ENCODE measurements at places on chromosomes 3 and 15.

GRCh38 chr3:45098310-45098709 lies 47.9 kb downstream of the CDCP1 start:
- no peak for DNase-seq

GRCh38 chr3:22734207-22734606 lies 468.9 kb upstream of the UBE2E2 start:
- DNase-seq: no peak

- peak; percentile 52 for DNase-seq
These were observed 62.7 kb upstream of the TFRC start for GRCh38 chr3:196144383-196145105.

DNA sequence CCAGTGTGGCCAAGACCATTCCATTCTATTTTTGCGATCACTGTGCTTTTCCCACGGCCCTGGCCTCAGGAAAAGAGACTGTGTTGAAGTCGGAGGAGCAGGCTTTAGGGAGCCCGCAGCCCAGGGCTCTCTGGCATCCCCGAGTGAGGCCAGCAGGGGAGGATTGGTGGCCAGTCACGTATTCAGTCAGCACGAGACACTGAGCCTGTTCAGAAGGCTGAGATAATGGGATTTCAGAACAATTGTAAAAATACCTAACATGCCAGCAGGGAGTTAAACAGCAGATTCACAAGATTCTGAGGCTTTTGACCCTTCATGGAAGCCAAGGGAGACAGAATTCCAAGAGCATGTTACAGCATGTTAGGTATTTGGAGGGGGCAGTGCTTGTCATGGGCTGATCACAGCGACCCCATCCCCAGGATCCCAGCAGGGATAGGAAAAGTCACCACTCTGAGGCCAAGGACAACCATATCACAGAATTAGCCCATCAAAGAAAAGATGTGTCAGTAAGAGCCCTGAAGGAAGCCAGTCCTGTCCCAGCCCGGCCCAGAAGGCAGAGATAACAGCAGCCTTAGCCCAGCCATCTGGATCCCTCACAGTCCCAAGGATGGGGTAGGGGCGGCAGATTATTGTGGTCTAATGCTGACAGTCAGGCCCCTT lies 40.6 kb downstream of the AMOTL2 start:
- peak; percentile 81 for DNase-seq

DNA sequence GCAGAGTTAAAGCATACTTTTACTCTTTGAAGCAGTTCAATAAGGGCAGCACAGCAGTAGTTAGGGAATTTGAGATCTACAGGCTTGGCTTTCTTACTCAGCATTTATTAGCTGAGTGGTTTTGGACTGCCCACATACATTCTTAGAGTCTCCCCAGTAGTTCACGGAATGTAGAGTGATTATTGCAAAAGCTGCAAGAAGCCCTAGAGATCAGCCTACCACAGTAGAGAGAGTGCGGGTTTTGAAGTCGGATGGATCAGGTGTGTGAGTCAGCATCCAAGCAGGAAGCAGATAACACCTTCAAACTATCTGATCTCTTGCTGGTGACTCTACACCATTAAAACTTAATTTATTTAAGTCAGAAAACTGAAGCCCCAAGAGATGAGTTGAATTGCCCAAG lies 171.9 kb downstream of the SYNPR start:
- DNase-seq: no peak

GRCh38 chr15:67524235-67524634 lies 3.3 kb downstream of the C15orf61 start:
- no peak for DNase-seq

- no peak for DNase-seq
These were observed 109.5 kb downstream of the SYNPR start for GRCh38 chr3:63387568-63387967.

DNA sequence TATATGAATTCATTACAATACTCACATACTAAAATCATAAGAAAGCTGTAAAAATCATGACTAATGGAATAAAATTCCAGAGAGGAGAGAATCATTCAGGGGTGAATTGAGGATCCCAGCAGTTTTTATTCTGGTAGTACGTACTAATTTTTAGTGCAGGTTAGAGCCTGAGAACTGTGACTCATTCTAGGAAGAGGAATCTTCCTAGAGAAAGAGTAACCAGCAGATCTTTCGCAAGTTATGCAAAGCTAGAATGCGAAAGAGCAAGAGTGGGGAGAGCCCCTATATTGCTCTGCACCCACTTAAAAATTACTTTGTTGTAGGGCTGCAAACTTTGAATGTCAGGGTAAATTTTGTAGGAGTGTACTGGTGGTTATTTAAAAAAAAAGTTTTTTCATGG lies 303.6 kb upstream of the ARPP21 start:
- no peak for DNase-seq

GRCh38 chr3:170801597-170801996 lies 68.4 kb downstream of the RPL22L1 start:
- no peak for DNase-seq

GRCh38 chr3:133871368-133872090 lies 24.2 kb downstream of the RAB6B start:
- DNase-seq: no peak

- DNase-seq: no peak
These were observed 33.6 kb downstream of the DMXL2 start for GRCh38 chr15:51588966-51589365.

GRCh38 chr3:161372321-161373260 lies 1.3 kb upstream of the SPTSSB start:
- peak; percentile 17 for DNase-seq

DNA sequence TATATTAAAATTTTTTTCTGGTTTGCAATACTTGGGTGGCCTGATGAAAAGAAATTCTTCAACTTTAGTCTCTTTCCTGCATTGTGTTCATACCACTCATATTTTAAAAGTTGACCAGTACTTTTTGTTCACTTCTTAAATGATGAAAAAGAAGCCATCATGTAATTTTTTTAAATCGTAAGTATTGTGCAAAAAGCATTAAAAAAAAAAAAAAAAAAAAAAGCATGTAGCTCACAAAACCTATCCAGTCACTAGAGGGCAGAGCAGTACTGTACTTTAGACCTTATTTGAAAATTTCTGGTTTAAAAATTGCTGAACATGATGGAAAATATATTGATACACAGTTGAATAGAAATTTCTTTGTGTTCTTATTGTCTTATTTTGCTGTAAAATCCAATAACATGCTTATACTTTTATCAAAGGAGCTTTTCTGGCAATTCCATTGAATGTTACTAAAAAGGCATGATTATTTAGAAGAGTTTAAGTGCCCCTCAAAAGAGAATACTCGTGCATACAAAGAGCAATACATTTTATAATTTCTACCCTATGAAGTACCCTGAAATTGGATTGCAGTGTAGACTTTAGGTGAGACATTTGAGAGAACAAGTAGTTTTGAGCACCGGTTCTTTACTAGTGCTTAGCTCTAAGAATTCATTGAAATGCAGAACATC lies 137.7 kb downstream of the BBX start:
- DNase-seq: peak; percentile 24

DNA sequence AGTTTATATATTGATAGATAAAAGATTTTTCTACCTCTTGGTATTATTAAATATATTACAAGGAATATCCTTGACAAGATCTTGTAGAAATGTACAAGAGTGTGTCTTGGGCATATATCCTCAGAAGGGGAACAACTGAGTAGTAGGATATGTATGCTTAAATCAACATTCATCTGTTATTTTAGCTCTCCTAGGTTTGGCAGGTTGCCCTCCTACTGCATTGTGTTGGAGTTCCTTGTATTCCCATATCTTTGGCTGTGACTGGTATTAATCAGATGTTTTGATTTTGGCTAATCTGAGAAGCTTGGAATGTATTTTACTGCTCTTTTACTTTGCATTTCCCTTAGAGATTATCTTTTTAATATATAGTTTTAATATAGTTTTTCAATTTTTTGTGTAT lies 4.6 kb downstream of the MYRIP start:
- DNase-seq: no peak

DNA sequence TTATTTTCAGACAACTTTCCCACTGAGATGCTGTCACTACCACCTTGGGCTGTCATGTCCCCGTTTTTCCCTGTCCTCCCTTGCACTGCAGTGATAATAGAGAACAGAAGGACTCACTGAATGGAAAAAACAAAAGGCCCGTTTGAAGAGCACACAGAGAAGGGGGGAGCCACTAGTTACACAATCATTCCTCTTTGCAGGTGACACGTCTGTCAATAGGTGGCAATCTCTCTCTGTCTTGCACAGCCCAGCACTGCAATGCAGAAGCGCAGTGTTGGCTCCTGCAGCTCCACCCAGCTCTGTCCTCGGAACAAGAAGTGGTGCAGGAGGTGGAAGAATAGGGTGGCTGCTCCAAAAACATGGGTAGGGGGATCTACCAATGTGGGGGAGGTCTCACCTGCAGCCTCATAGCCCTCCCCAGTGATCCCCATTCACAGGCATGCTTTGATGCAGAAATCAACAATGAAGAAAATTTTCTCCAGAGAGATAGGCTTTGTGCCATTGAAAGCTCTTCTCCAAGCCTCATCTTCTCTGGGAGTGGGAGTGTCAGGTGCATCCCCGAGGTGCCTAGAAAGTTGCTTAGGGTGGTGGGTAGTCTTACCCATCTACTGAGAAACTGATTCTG lies 31.8 kb downstream of the FSTL1 start:
- DNase-seq: no peak

DNA sequence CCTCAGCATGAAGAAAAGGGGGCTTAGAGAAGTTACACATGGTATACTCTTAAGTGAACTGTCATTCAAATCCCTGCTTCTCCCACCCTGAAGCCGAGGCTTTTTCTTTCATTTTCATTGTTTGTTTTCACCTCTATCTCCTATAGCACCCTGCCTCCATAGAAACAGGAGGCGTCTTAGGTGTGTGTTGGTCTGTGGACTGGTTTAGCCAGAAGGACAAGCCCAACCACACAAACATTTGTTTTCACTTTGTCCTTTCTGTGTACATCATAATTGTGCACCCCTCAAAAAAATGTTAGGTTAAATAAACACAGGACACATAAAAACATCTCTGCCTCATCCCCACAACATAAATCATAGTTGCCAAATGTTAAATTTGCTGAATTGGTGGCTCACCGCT lies 73.3 kb upstream of the UBE2E2 start:
- DNase-seq: peak; percentile 27

- no peak for DNase-seq
These were observed 12.5 kb upstream of the CAMKV start for GRCh38 chr3:49882166-49882565.

DNA sequence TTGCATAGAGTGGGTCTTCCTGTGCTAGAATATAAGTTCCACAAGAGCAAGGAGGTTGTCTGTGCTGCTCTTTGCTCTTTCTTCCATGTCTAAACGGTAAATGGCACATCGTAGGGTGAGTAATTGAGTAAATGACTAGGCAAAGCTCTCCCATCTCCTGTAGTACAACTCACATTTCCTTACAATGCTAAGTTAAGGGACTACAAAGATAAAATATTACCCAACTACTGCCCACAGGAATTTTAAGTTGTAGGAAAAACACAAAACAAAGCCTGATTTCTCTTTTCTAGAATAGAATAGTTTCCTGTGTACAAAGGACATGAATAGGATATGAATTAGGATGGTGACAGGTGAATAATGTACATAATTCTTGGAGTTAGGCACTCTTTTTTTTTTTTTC lies 19.9 kb upstream of the LRIG1 start:
- DNase-seq: no peak

- DNase-seq: no peak
These were observed 67.7 kb downstream of the FOXP1 start for GRCh38 chr3:71515636-71516365.

DNA sequence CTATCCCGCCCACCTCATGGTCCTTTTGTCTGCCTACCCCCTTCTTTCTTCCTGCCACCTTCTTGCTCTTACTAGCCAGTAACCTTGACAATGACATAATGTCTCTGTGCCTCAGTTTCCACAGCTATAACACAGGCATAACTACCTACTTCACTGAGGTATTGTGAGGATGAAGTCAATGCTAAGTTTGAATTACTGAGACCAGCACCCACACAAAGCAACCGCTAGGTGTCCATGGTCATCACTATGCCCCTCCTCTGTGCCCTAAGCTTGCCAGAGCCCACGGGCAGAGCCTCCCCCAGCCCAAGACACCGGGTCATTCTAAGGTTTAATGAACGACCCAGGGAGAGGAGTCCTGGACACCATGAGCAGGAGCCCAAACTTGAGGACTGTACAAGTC lies 101.6 kb downstream of the OXNAD1 start:
- DNase-seq: no peak

GRCh38 chr3:194808640-194809097 lies 123.0 kb downstream of the FAM43A start:
- DNase-seq: peak; percentile 55

GRCh38 chr3:42707620-42708355 lies 5.2 kb upstream of the HHATL start:
- no peak for DNase-seq

DNA sequence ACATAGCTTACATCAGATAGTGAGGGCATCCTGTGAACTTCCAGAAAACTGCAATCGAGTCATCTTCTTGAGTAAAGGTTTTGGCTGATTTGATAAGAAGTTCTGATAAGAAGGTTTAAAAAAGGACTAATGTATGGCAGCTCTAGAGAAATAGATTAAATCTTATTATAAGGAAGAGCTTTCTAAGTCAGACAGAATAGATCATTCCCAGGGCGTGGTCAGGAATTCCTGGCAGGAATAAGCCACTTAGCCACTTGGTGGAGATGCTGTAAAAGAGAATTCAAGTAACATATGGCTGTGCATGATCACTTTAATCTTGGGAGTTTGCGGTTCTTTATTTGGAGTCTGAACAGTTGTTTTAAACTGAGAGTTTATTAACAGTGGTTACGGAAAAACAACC lies 17.4 kb downstream of the PGBD4 start:
- no peak for DNase-seq

- DNase-seq: no peak
These were observed 12.9 kb downstream of the REC114 start for GRCh38 chr15:73455876-73456275.

DNA sequence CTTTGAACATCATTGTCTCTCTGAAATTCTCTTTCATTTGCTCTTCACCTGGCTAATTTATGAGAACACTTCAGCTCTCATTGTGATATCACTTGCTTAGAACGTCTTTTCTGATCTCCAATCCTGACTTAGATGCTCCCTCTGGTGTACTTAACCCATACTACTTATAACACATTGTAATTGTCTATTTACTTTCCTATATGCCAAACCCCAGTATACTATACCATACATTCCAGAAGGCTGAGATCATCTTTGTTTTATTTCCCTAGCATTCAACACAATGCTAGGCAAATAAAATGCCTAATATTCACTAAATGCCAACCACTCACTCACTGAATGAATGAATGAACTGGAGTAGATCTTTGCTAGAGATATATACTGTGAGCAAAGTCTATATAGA lies 27.0 kb upstream of the PEX5L start:
- no peak for DNase-seq

DNA sequence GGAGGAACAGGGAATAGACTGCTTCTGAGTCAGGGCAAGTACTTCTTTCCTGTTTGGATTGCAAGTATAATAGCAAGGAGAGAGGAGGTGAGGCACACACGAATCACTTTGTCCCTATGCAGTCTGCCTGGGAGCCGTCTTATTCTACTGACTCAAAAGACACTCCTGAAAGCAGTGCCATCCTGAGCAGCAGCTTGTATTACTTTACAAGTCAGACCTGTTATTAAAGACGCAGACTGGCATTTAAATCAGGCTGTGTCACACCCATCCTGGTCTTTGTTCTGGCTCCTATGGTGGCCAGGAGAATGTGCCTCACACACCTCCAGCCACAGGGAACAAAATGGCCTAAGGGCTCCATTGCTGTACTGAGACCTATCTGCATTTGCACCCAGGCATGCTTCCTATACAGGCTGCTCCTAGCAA lies 17.9 kb upstream of the SQOR start:
- DNase-seq: no peak
